ENCODE measurements at places on chromosomes 7 and 10.

DNA sequence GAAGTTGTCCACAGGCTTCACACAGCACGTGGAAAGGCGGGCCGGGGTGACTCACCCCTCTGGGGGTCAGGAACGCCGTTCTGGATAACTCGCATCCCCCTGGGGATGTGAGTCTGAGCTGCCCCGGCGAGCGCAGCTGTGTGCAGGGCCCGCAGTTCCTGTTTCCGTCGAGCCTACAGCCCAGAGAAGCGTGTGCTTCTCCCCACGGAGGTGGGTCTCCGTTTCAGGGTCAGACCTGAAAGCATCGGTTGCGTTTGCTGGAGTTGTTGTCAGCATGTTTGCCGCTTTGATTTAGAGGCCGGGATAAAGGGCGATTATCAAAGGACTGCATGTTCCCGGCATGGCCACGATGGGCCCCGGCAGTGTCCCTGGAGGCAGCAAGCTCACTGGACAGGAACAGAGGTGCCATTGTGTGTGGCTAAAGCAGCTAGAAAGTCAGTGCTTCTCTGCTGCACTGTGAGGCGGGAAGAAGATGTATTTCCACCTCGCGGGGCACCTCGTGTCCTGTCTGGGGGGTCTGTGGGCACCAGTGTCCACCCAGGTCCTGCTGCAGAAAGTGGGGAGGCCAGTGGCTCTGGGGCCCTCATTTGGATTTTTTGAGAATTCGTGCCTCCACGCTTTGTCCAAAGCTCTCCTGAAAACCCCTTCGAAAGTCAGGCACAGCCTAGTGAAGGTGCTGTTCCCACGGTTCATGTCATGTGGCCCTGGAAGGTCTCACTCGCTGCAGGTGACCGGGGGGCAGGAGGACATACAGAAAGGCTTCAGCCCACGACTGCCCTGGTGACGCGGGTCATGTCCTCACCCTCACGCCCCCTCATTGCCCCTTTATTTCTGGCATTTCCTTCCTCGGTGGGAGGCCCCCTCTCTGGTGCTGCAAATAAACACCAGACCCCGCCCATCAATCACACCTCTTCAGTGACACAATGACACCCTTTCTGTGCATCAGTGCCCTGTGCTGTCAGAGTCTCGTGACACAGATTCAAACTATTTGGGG is 27.4 kb upstream of the GDI2 start:
- no peak for DNase-seq

GRCh38 chr10:27500886-27501285 is 3.2 kb upstream of the RAB18 start:
- DNase-seq: no peak

GRCh38 chr7:44062903-44063295 is 2.5 kb downstream of the PGAM2 start:
- DNase-seq: no peak

GRCh38 chr7:956031-956430 is 1.6 kb upstream of the ADAP1 start:
- DNase-seq: no peak

DNA sequence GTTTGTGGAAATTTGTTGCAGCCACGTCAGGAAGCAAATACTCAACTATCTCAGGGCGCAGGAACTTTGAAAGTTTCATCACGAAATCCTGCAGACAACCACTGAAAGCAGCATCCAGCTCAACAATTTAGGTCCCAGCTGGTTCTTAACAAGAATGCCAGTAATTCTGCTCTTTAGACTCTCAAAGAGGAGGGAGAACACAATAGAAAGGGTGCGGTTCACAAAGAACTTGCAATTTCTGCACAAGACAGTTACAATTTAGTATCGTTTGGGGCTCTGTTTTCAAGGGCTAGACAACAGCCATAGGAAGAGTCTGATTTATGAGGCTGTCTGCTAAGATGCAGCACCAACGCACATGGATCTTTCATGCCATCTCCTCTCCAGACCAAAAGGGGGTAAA is 223.1 kb downstream of the FGFR2 start:
- no peak for DNase-seq

DNA sequence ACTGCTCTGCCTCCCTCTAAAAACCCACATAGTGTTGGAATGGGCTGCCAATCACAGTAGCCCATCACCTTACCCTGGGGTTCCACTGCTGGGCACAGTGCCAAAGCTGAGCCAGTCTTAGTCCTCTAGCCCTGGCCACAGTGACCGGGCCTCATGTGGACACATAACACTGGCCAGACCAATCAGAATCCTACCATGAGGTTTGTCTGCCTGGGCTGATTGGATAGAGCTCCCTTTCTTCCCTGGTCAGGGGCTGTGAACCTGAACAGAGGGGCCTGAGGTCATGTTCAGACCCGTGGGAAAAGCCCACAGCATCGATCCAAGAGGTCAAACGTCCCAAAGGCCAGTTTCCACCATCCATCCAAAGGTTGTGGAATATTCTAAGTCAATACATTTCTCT is 6.1 kb downstream of the DLG5 start:
- no peak for DNase-seq

GRCh38 chr7:127901895-127902703 is 129.1 kb downstream of the LRRC4 start:
- DNase-seq: no peak

GRCh38 chr10:50410066-50410811 is 158.9 kb upstream of the ASAH2 start:
- DNase-seq: no peak

DNA sequence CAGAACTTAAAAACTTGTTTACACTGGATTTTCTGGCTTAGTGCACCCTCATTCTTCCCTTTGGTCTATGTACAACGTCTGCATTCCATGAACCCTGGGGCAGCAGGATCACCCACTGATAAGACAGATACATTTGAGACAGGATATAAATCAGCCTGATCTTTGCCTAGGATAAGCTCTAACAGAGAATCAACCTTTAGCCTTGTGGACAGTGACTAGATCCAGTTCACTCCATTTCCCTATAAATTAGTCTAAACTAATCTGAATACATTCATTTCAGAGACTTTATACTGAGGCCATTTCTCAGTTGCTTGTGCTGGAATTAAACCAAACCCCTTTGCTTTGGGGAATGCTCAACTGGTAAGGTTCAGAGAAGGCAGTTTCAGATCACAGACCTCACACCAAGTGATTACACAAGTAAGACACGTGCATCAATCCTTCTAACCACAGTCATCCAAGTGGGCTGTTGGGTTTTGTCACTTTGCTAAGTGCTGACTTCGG is 639.8 kb upstream of the FZD8 start:
- DNase-seq: no peak

GRCh38 chr10:27774831-27775230 is 29.2 kb upstream of the MKX start:
- no peak for DNase-seq

GRCh38 chr10:78684947-78685346 is 383.8 kb upstream of the ZMIZ1 start:
- no peak for DNase-seq

- no peak for DNase-seq
Measured at GRCh38 chr10:60123668-60124067, 217.3 kb upstream of the CCDC6 start.

GRCh38 chr7:72127136-72127535 is 285.0 kb downstream of the CALN1 start:
- no peak for DNase-seq
